ENCODE measurements at places on chromosomes 6 and 20. TPM values are rescaled to one million over a fixed set of nuclear protein-coding genes. Genes with fewer than 3 reads are reported as not detected.

DNA sequence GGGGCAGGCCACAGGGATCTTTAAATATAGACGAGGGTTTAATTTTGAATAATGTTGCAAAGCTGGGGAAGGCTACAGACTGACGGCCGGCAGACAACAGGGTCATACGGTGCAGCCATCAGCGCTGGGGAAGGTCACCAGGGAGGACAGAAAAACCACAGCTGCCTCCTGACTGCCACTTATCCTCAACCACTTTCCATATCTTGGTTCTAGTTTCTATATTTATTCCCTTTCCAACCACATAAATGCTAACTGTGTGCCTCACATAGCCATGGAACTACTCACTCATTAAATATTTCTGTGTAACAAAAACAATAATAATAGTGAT is 85.7 kb upstream of the AGPAT4 start:
- no peak for DNase-seq

GRCh38 chr6:17347012-17347411 is 46.4 kb upstream of the CAP2 start:
- no peak for DNase-seq

DNA sequence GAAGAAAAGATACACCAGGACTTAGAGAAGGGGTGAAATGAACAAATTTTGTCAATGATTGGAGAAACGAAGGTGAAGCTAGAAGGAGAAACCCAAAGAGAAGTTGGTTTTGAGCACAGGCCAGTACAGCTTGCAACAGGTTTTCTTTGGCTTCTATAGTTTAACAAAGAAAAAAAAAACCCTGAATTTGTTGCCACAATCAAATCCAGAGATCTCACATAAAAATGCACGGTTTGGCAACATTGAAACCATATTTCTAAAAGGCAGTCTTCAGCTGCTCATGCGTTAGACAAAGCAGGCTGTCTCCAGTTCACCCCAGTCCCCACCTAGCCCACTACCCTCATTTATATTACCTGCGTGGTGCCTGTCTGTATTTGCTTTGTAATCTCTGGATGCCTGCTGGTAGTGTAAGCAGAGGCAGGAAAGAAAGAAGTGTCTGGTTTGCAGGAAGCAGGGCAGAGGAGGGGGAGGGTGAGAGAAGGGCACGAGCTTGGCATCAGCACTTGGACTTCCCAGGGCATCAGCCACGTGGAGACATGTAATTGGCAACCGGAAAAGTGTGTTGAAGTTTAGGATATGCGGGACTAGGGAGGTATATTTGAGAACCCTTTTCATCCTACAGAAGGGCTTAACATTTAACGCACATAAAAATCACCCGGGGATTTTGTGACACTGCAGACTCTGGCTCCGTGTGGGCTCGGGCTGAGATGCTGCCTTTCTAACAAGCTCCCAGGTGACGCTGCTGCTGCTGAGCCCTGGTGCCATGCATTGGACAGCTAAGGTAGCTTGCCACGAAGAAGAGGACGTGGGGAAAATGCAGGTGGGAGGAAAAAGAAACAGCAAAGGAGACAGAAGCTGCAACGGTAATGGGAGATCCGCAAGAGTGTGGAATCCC is 14.4 kb downstream of the PFDN4 start:
- no peak for DNase-seq

GRCh38 chr20:4832469-4832868 is 110.8 kb downstream of the PRND start:
- DNase-seq: no peak

- DNase-seq: no peak
Observed at GRCh38 chr20:58007947-58008346, 220.5 kb downstream of the ANKRD60 start.

DNA sequence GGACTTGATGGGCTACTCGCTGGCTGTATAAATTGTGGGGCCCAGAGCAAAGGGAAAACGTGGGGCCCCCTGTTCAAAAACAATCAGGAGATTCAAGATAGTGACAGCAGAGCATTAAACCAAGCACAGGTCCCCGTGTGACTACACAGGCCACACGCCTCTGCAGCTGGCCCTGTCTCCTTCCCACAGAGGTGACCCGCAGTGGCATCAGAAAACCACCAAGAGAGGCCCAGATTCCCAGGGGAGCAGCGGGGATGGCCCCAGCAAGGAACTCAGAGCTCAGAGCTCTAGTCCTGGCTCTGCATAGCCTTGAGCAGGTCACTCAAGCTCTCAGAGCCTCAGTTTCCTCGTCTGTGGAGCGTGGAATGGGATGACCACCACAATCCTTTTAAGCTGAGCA is 57.6 kb downstream of the CPNE5 start:
- DNase-seq: no peak

GRCh38 chr6:169046483-169047192 is 207.0 kb downstream of the THBS2 start:
- DNase-seq: no peak

DNA sequence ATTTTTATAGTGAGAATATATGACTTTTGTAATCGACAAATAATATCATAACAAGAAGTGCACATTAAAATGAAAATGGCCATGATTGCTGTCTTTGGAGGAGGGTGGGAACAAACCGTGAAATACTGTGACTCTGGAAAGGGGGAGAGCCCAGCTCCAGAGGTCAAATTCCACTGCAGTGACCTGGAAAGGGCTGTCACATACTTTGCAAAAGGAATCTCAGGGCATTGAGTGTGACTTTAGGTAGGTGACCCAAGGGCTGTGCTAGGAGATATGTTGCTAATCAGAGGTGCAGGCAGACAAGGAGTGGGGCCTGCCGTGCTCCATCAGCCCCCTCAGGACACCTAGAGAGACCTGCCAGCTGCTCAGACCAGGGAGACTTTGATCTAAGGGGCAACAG is 28.1 kb upstream of the BMP7 start:
- no peak for DNase-seq

- peak; percentile 75 for DNase-seq
Observed at GRCh38 chr6:100464162-100464851, 414 bp downstream of the SIM1 start.

DNA sequence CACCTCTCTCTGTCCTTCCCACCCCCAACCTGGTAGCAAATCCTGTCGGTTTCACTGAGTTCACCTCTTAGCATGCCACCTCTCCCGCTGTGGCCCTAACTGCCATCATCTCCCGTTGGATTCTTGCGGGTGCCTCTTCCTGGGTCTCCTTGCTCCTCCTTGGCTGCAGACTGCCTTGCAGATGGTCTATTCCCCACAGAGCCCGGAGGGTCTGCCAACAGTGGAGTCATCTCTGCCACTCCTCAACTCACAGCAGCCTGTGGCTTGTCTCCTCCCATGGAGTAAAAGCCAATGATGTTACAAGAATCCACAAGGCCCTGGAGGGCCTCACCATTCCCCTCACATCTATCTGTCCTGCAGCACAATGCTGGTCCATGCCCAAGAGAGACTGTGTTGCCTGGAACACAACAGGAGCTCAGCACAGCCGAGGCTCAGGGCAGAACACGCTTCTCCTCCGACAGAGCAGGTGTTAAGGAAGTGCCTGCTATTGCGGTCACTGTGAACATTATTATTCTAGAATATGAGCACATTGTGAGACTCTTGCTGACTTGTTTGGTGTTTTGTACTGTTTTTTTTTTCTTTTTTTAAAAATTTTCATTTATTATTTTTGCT is 241.8 kb upstream of the SULF2 start:
- no peak for DNase-seq

DNA sequence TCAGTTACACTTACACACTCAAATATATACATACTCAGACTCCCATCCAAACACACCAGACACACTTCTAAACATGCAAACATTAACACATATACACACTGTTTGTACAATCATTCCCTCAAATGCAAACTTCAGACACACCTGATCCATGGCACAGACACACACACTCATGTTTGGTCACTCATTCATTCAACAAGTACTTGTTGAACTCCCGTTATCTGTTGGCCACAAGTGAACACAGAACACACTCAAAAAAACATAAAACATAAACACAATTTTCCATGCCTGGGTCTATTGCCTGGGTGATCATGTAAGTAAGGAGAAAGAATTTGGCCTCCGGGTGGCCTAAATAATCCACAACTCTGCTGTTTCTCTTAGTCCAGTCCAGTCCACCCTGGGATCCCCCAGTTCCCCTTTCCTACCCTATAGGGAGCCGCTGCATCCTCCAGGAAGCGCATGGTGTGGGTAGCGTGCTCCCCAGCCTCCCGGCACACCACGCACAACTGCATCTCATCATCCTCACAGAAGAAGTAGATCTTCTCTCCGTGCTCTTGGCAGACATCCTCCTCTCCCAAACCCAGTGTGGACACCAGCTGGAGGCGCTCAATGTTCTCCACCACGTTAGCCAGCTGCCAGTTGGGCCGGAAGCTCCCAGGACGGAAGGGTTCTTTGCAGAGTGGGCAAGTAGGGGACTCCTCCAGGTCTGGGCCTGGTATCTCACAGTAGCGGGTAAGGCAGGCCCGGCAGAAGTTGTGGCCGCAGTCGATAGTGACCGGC is 815 bp downstream of the TRIM10 start:
- no peak for DNase-seq

DNA sequence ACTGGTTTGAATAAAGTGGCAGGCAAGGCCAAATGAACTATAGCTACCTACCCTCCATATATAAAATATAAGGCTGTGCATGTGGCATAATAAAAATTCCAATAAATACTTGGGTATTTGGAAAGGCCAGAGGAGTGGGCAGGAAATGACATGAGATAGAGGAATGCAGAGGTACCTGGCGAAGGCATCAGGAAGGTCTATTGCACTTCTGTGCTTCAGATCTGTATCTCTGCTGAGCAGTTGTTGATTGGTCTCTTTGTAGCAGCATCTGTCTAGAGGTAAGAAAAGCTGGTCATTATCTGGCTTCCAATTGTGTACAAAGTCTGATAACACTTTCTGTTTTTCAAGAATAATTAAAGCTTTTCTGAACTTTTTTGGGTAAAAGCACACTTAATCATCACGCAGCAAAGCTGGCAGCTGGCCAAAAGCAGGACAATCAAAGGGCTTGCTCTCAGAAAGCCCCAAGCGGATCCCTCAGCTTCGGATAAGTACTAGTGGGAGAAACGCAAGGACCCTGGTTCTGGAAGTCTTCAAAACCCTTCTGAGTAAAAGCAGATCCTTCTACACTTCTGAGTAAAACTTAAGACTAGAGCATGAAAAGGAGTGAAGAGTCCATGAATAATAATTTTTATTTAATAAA is 120.1 kb upstream of the TCF21 start:
- no peak for DNase-seq

- DNase-seq: no peak
Observed at GRCh38 chr6:82353848-82354247, 9.8 kb upstream of the TPBG start.

DNA sequence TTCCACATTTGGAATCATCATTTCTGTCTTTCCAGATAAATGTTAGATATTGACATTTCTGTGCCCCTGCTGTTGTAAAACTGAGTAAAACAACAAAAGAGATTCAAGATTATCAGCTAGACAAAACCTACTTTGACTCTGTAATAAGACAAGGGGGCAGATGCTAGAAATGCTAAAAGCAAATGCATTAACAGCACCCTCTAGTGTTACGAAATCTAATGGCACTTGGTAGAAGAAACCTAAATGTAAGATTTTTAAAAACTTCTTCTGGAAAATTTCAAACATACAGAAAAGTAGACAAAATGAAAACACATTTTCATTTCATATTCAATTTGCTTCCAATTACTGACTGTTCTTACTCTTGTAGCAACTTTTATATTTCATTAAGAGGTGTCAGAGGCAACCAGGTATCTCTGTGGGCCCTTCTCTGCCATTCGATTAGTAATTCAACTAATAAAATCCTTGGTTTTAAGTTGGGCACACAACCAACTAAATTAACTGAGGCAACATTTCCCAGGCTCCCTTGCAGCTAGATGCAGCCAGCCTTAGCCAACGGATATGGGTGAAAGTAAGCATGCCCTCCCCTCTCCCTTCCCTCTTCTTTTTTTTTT is 45.0 kb downstream of the SLC23A2 start:
- no peak for DNase-seq

GRCh38 chr6:39843305-39844020 is 51.3 kb downstream of the DAAM2 start:
- DNase-seq: no peak

DNA sequence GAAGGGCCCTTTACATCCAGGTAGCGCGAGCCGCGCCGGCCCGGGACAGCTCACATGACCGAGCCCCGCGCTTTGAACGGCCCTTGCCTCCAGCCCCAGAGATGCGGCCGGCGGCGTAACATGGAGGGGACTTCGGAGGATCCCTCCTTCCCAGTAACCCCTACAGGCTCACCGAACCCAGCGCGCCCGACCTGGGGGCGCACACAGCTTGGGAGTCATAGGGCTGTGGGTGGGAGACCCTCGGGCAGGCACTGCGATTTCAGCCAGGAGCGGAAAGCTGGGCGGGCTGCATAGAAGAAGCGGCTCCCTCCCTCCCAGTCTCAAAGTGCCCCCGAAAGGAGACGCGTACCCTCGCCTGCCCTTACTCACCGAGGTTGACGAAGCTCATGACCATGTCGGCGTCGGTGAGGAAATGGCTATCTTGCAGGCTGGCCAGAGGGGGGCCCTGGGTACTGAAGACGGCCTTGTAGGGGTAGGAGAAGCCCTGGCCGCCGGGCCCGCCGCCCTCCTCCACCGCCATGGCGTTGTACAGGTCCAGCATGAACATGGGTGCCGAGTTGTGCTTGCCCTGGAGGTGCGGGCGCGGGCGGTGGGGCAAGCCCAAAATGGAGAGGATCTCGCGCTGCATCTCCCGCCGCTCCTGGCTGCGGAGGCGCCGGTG is 975 bp downstream of the BMP7 start:
- peak; percentile 52 for DNase-seq

GRCh38 chr6:107360476-107360875 is 98.9 kb downstream of the PDSS2 start:
- no peak for DNase-seq

GRCh38 chr6:95923518-95923917 is 92.3 kb upstream of the FUT9 start:
- peak; percentile 18 for DNase-seq

- DNase-seq: no peak
Observed at GRCh38 chr6:340186-340955, 48.1 kb downstream of the DUSP22 start.

DNA sequence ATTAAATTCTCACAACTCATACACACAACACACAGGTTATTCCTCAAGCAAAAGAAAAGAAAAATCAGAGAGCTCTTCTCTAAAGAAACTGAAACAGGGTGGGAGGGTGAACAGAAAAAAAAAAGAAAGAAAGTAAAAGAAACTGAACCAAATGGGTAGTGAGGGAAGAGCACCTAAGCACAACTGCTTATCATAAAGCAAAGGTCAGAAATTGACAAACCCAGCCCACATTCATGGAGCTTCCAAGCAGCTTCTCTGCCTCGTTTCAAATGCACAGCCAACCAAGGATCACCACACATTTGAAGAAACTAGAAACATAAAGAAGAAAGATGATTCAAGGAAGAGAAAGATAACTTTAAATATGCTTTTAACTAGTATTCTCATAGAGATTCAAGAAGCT is 90.5 kb downstream of the RNGTT start:
- no peak for DNase-seq

Gene TREML2
- total RNA-seq: not detected

Gene SLC17A2
- not detected for total RNA-seq

Gene ANKEF1
- 4.3 TPM for total RNA-seq

Gene HLA-DRB5
- not detected for total RNA-seq

Gene C6orf15
- not detected for total RNA-seq

Gene CYP24A1
- total RNA-seq: not detected

Gene RAET1L
- not detected for total RNA-seq

Gene TRIM10
- not detected for total RNA-seq

Data from glutamatergic neuron (in vitro differentiated cells).